ENCODE measurements at places on chromosomes 6 and 20.
A peak's percentile ranks its signal among the peaks of the same experiment; 100 is the strongest.

GRCh38 chr6:110560239-110561007, 84.0 kb upstream of the SLC22A16 start:
- DNase-seq, result no peak
- no peaks in the 10 kb centered on the region for H3K27me3 ChIP-seq
- peaks cover 4% of the 10 kb centered on the region for H3K36me3 ChIP-seq
- peaks cover 25% of the 10 kb centered on the region for H3K4me1 ChIP-seq
- H3K4me3 ChIP-seq, result peak overlapping the region; percentile 53

DNA sequence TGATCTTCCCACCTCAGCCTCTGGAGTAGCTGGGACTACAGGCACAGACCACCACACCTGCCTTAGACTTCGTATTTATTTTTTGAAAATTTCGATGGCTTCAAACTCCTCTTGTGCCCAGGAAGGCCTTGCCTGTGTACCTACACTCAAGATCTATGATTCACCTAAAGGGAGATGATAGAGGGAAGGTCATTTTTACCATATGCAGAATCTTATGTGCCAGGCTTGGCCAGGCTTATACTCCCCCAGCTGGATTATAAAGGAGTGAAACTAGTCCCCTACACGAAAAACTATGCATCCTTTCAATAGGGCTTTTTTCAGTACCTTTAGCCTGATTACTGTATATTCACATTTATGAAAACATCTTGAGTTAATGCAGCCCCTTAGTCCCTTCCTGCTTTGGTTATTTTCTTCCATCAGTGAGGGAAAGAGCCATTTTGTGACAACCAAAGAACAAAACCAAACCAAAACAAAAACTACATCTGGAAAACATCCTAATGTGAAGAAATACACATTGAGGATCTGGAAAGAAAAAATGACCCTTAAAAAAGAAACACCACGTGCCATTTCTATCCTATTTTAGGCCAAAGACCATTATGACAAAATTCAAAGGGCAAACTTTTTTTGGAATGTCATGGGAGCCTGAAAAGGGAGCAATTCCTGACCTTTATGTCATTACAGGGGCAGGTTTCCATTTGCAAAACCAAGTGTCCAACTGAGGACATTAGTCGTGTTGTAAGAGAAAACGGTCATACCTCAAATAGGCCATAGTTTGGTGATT, 34.7 kb downstream of the RIPOR2 start:
- peaks cover 57% of the 10 kb centered on the region for H3K4me1 ChIP-seq
- H3K36me3 ChIP-seq, result peaks cover 63% of the 10 kb centered on the region
- DNase-seq, result no peak
- no peaks in the 10 kb centered on the region for H3K27me3 ChIP-seq
- peak overlapping the region; percentile 77 for H3K27ac ChIP-seq
- H3K4me3 ChIP-seq, result peak overlapping the region; percentile 43

DNA sequence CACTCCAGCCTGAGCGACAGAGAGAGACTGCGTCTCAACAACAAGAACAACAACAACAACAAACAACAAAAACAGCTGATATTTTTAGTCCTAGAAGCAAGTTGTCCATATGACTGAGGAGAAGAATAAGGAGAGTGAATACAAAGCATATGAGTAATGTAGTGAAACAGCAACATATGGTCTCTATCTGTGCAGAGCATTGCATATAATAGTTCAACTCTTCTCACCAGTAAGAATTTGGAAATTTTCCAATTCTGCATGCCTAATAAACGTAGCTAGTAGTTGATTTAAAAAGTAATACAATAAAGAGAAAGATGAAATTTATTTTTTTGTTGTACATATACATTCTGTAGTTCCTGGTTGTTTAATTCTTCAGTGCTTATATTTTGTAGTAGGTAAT, 129.7 kb upstream of the FAM83B start:
- no peaks in the 10 kb centered on the region for H3K27me3 ChIP-seq
- no peaks in the 10 kb centered on the region for H3K4me1 ChIP-seq
- no peak overlapping the region for H3K27ac ChIP-seq
- DNase-seq, result no peak

DNA sequence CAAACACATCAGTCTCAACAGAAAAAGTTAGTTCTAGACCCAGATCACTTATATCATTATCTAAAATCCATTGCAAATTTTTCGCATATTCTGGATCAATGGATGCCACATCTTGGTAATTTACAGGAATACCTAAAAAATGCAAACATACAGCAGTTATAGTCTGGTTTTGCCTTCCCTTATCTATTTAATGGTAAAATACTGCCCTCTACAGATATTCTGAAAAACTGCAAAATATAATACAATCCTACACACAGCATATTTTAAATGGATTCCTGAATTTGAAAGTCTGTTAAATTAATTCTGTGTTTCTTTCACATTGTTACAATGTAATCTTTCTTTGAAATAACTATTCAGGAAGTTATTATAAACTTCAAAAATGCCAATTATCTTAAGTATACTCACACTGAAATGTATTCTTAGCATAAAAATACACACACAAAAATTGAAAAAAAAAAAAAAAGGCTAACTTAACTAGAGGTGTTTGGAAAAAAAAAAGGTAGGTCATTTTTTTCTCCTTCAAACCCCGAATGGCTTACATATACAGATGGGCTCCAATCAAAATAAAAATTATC, 88.4 kb downstream of the HACE1 start:
- peaks cover 7% of the 10 kb centered on the region for H3K36me3 ChIP-seq
- H3K4me1 ChIP-seq, result peaks cover 5% of the 10 kb centered on the region
- no peak for DNase-seq
- H3K27ac ChIP-seq, result no peak overlapping the region

DNA sequence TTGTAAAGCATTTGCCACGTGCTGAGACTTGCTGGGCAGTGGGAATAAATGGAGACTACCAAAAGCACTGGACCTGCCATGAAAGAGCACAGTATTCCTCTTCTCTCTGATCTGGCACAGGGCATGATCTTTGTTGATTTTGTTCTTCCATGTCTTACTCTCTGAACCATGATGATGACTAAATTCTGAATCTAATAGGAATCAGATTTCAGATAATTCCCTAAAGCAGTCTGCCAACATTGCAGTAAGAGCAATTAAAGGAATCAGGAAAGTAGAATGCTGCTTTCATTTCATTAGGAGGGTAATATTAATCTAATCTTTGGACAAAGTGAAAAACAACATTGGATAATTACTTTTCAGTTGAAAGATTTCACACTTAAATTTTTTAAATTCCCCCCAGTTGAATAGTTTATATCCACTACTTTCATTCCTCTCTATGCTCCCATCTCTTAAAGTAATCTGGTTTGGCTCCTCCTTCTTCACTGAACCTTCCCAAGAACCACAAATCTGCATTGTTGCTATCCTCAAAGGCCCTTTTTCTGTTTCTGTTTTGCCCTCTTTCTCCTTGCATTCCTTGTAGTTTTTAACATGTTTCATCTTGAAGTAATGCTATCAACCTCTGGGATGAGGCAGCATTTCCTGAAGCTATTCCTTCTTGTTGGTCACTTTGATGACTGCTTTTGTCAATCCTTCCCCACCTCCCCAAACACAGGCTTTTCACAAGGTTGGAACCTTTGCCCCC, 243.2 kb upstream of the TENT5A start:
- no peak overlapping the region for H3K4me3 ChIP-seq
- H3K36me3 ChIP-seq, result no peaks in the 10 kb centered on the region
- H3K27me3 ChIP-seq, result peaks cover 2% of the 10 kb centered on the region
- no peak overlapping the region for H3K27ac ChIP-seq
- DNase-seq, result no peak
- H3K4me1 ChIP-seq, result peaks cover 14% of the 10 kb centered on the region

- H3K27me3 ChIP-seq, result peaks cover 7% of the 10 kb centered on the region
- H3K27ac ChIP-seq, result no peak overlapping the region
- no peak overlapping the region for H3K4me3 ChIP-seq
- DNase-seq, result no peak
- H3K36me3 ChIP-seq, result no peaks in the 10 kb centered on the region
Observed at GRCh38 chr20:23072892-23073586, 13.1 kb downstream of the CD93 start.

Measured in activated T-helper 1 cell treated with anti-CD3 and anti-CD28 coated beads, Interleukin-12 subunit alpha, Interleukin-12 subunit beta, Interleukin-2, Interleukin-4 antibody, amounts not matched to agents 30 ng/mL and 10 ng/mL and 1 ng/mL, durations not matched to agents 14 hours and 24 hours and 36 hours (primary cell).